CD8-positive, alpha-beta memory T cell (primary cell): ENCODE measurements at places on chromosomes 13 and 19. TPM values are rescaled to one million over a fixed set of nuclear protein-coding genes. Genes with fewer than 3 reads are reported as not detected.

- peaks cover 3% of the 10 kb centered on the region for H3K27me3 ChIP-seq
- no peaks in the 10 kb centered on the region for H3K36me3 ChIP-seq
- peaks cover 26% of the 10 kb centered on the region for H3K4me1 ChIP-seq
- H3K27ac ChIP-seq: no peak overlapping the region
These were observed 3.8 kb downstream of the KCTD12 start for GRCh38 chr13:76882431-76882830.

SRRM5 gene
- 0.58 TPM for total RNA-seq

ANGPTL4 gene
- not detected for total RNA-seq

GRCh38 chr19:28920269-28921066, 292.5 kb downstream of the UQCRFS1 start:
- H3K4me1 ChIP-seq: no peaks in the 10 kb centered on the region
- no peak for DNase-seq
- H3K27ac ChIP-seq: no peak overlapping the region
- no peaks in the 10 kb centered on the region for H3K36me3 ChIP-seq
- no peak overlapping the region for H3K4me3 ChIP-seq

GRCh38 chr13:79226938-79227337, 179.1 kb downstream of the RBM26 start:
- no peak for DNase-seq
- no peak overlapping the region for H3K4me3 ChIP-seq
- H3K27ac ChIP-seq: no peak overlapping the region
- H3K27me3 ChIP-seq: no peaks in the 10 kb centered on the region
- H3K4me1 ChIP-seq: no peaks in the 10 kb centered on the region

DNA sequence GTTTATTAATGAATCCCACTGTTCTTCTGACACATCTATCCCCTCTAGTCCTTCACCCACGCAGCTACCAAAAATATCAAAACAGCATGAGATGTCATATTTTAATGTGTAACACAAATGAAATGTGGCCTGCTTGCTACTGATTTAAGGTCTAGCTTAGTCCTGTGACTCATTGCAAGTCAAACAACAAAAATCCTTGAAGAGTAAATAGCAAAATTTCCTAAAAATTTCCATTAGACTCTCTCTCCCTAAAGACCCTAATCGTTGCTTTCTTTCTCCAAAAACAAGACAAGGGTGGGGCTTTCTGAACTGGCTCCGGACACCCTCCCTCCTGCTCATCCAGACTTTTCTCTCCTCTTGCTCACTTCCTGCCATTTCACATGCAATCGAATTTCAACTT, 99.9 kb upstream of the IPO5 start:
- DNase-seq: no peak
- no peak overlapping the region for H3K4me3 ChIP-seq
- no peaks in the 10 kb centered on the region for H3K36me3 ChIP-seq
- no peaks in the 10 kb centered on the region for H3K4me1 ChIP-seq
- no peak overlapping the region for H3K27ac ChIP-seq

EHD2 gene
- total RNA-seq: not detected

- no peaks in the 10 kb centered on the region for H3K36me3 ChIP-seq
- DNase-seq: no peak
- no peak overlapping the region for H3K4me3 ChIP-seq
- peaks cover 12% of the 10 kb centered on the region for H3K4me1 ChIP-seq
- H3K27ac ChIP-seq: no peak overlapping the region
- no peaks in the 10 kb centered on the region for H3K27me3 ChIP-seq
These were observed 32.6 kb upstream of the SLC46A3 start for GRCh38 chr13:28751175-28751960.

GRCh38 chr19:54888239-54888638, 14.2 kb downstream of the FCAR start:
- H3K27ac ChIP-seq: no peak overlapping the region
- no peaks in the 10 kb centered on the region for H3K27me3 ChIP-seq
- DNase-seq: no peak

DNA sequence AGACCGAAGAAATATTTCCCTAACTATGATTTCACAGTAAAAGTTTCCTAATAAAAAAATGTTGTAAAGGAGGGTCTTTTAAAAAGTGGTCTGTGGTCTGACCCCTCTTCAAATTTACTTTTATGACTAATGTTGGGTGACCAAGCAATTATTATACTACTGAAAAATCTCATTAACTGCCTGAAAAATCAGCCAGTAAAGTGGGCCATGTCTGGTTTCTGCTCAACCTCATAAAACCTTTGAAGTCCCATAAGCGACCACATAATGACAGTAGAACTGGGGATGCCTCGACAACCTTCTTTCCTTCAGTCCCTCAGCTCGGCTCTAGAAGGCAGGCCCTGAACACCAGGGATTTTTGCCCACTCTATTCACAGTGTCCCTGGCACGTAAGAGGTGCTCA, 434.3 kb downstream of the EFNB2 start:
- no peaks in the 10 kb centered on the region for H3K27me3 ChIP-seq
- no peak for DNase-seq
- no peak overlapping the region for H3K4me3 ChIP-seq
- H3K4me1 ChIP-seq: no peaks in the 10 kb centered on the region
- H3K36me3 ChIP-seq: no peaks in the 10 kb centered on the region

DNA sequence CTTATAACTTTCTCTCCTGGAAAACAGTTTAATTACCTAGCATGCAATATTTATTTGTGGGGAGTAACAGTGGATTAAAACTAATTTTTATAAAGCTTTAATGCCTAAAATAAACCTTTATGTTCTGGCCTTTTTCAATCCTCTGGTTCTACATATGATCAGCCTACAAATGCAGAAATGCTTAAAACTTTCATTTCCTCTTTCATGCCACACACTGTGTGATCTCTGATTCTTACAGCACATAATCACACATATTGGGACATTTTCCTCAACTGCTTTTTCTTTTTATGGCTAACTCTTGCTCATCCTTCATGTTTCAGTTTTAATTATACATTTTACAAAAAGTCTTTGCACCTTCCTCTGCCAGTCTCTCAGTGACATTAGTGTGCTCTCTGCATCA, 910.8 kb upstream of the SLITRK6 start:
- H3K4me3 ChIP-seq: no peak overlapping the region
- no peaks in the 10 kb centered on the region for H3K36me3 ChIP-seq
- DNase-seq: no peak
- H3K27ac ChIP-seq: no peak overlapping the region
- H3K4me1 ChIP-seq: no peaks in the 10 kb centered on the region
- H3K27me3 ChIP-seq: no peaks in the 10 kb centered on the region

PLK5 gene
- total RNA-seq: not detected

PDE4C gene
- total RNA-seq: not detected

DNA sequence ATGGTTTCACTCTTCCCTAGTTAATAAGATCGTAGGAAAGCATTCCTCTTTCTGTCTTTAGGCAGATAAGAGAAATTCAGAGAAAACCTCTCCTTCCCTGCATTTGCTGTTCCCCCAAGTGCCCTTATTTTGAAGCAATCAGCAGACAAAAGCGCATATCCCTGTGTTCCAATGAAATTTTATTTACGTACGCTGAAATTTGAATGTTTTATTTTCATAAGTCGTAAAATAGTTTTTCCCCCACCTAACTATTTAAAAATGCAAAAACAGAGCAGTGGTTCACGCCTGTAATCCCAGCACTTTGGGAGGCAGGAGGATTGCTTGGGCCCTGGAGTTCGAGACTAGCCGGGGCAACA, 17.2 kb upstream of the MRI1 start:
- H3K27ac ChIP-seq: peak overlapping the region; percentile 89
- peaks cover 20% of the 10 kb centered on the region for H3K4me1 ChIP-seq
- DNase-seq: no peak
- H3K4me3 ChIP-seq: peak overlapping the region; percentile 70

GRCh38 chr19:14916848-14917247, 24.4 kb upstream of the OR7C2 start:
- no peak for DNase-seq
- no peaks in the 10 kb centered on the region for H3K36me3 ChIP-seq
- H3K27me3 ChIP-seq: no peaks in the 10 kb centered on the region

DNA sequence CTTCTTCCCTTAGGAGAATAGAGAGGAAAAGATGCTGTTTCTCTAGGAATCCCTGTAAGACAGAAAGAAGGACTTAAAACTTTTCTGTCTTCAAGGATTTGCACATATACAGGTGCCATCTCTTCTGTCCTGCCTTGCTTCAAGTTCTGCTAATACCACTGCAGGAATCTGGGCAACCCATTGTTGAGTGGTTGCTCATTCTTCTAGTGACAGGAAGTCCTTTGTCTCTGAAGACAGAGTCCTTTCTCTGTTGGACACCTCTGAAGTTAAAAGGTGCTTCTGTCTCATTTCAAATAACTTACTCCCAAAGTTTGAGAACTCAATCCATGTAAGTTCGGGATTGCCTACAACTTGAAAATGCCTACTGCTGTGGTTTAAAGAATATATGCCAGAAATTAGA, 114.4 kb upstream of the TMTC4 start:
- H3K27ac ChIP-seq: no peak overlapping the region
- H3K4me3 ChIP-seq: no peak overlapping the region
- no peaks in the 10 kb centered on the region for H3K27me3 ChIP-seq
- H3K4me1 ChIP-seq: no peaks in the 10 kb centered on the region
- no peaks in the 10 kb centered on the region for H3K36me3 ChIP-seq

KLK2 gene
- not detected for total RNA-seq

- H3K4me3 ChIP-seq: no peak overlapping the region
- no peaks in the 10 kb centered on the region for H3K27me3 ChIP-seq
- no peaks in the 10 kb centered on the region for H3K4me1 ChIP-seq
- DNase-seq: no peak
- no peak overlapping the region for H3K27ac ChIP-seq
These were observed 125.5 kb upstream of the MCF2L start for GRCh38 chr13:112843392-112844111.
